Central memory CD4-positive, alpha-beta T cell (primary cell): ENCODE measurements at places on chromosomes 6 and 20.

GRCh38 chr20:32332614-32333013 lies 25.5 kb upstream of the ASXL1 start:
- DNase-seq = no peak

- DNase-seq = no peak
These were observed 58.0 kb upstream of the AHI1 start for GRCh38 chr6:135555550-135555949.

GRCh38 chr20:15851576-15852215 lies 721.6 kb downstream of the KIF16B start:
- no peak for DNase-seq

DNA sequence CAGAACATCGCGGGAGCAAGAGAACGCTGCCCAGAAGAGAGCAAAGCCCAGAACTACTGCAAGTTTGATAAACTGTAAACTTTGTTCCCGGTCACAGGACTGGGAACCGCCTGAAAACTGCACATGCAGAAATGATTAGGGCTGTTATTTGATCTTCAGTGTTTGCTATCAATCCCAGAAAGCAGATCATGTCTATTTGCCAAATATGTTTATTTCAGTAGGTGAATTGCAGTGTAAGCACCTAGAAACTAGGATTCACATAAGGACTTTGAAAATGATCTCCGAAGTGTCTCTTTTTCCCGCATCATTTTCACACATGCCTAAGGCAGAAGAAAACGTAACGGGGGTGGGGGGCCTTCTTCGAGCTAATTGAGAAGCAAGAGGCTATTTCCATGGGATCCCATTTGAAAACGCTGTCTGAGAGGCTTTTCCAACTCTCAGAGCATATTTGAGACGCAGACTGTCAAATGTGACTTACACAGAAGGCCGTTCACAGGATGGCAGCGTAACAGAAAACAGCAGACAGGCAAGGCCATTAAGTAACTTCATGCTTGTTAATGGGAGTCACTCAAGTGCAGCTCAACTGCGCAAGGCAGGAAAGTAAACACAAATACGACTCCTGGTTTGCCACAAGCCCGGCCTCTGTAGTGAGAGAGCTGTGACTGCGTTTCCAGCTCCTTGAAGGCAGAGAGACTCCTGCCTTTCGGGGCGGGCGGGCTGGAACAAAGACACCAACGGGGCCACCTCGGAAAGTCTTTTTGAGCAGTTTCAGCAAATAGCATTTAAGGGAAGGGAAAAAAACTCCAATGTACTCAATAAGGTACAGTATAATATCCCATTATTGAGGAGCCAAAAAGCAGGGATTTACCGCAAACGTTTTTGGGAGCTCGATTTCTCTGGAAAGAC lies 144.7 kb upstream of the ZNF217 start:
- DNase-seq = no peak

DNA sequence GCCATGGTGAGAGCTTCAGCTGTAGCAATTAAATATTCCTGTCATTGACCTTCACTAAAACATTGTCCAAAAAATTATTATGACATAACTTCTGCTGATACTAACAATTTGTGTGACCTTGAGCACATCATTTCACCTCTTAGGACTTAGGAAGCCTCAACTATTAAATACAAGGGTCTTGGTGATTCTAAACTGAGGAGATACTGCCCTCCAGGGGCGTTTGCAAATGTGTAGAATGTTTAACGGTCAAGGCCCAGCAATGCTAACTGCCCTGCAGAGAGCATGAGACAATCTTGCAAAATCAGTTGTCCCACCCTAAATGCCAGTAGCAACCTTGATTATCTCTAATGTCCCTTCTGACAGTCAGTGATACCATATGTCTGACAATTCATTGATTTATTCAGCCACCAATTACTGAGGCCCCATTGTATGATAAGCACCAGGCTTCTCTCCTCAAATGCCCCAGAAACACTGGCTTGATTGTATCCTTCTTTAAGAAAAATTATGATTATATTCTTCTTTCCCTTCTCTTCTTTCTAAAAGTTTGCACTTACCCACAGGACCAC lies 284.1 kb upstream of the PLN start:
- DNase-seq = no peak

GRCh38 chr6:148359228-148359627 lies 16.6 kb downstream of the SASH1 start:
- DNase-seq = no peak

DNA sequence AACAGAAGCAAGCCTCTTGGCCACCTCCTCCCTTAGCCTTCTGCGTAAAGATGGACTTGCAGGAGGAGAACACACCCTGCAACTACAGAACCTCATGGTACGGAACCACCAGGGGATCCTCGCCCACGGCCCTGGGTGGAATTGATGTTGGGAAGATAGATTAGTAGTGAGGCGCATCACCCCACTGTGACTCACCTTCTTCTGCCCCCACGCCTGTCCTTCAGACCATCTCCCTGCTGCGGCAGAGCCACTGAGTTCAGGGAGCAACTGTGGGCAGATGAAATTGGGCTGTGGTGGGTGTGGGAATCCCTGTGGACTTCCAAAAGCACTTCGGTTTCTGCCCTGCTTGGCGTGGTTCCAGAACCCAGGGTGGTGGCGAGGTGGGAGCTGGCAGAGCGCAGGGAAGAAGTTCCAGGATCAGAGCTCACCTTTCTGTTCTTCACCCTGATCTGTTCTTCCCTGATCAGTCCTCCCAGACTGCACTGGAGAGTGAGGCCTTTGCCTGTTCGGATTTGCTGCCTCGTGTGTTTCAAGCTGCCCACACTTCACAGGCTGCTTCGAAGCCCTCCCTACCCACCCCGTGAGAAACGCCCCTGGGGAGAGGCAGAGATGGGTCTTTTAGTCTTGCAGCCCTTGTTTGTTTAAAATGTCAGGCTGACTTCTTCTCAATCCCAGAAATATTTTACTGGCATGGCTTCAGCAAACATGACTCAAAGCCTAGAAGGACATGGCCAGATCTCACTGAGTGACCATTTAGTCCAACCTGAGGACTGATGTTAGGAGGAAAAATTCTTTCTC lies 92.8 kb upstream of the MLN start:
- DNase-seq = no peak

GRCh38 chr6:45923831-45924391 lies 91.7 kb downstream of the CLIC5 start:
- DNase-seq = no peak

DNA sequence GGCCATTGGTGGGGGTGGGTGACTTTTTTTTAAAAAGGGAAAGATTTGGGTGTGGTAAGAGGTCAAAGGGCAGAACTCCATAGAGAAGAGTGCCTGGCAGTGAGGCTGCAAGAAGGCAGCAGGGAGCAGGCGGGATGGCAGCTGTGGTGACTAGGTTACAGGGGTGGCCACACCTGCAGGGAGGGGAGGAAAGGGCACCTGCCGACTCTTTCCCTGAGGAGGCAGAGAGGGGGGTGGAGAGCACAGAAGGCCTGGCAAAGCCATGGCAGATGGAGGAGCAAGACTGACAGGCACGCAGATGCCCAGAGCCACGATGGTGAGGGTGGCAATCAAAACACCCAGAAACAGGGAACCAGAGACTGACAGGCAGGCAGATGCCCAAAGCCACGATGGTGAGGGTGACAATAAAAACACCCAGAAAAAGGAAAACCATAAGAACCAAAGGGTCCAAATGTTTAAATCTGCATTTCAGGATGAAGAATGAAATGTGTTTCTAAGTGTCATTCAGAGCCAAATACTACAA lies 19.3 kb downstream of the CST7 start:
- DNase-seq = no peak

DNA sequence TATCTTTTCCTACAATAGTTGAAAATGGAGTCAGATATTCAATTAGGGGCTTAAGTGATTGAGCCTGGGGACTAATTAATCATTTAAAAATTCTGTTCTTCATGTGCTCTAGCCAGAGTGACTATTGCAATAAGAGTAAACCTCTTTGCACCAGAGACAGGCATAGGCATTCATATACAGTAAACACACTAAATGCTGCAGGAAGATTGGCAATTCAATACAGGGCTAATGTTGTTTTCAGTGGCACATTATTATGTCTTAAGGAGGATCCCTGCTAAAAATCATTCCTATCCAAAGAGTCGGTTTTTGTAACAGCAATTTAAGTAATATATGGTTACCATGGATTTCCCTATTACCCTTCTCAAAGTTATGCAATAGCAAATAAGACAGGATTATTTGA lies 1.2 kb downstream of the PDE7B start:
- DNase-seq = no peak

- DNase-seq = peak; percentile 57
These were observed 114.4 kb upstream of the PRND start for GRCh38 chr20:4607287-4607713.

DNA sequence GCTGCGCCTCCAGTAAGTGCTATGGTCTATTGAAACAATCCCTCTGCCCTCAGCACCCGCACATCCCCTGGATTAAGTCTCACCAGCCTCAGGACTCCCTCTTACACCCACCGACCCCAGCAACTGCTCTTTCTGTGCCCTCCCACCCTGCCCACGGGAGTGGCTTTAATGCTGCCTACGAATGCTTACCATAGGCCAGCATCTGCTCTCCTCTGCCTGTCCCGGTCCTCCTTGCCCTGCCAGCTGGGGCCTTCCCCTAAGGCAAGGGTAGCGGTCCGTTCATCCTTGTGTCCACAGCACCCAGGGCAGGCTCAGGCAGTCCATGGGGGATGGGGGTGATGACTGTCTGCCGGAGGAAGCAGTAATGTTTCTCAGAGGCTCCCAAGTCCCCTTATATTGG lies 4.1 kb downstream of the EBF4 start:
- no peak for DNase-seq

DNA sequence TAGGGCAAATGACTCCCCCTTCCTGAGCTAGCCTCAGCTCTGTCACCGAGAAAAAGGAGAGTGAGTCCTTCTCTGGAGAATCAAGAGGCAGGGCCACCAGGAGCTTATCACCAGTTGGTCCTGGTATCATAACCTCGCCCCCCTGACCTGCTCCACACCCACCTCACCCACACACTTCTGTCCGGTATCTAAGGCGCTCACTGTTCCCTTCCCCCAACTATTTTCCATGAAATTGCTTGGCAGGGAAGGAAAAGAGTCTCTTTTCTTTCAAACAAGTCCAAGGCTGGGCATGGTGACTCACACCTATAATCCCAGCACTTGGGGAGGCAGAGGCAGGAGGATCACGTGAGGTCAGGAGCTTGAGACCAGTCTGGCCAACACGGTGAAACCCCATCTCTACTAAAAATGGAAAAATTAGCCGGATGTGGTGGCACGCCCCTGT lies 77.6 kb downstream of the ZMYND8 start:
- no peak for DNase-seq

- no peak for DNase-seq
These were observed 383.4 kb downstream of the GRIK2 start for GRCh38 chr6:101776919-101777350.

- no peak for DNase-seq
These were observed 58.6 kb downstream of the JARID2 start for GRCh38 chr6:15304337-15305042.

DNA sequence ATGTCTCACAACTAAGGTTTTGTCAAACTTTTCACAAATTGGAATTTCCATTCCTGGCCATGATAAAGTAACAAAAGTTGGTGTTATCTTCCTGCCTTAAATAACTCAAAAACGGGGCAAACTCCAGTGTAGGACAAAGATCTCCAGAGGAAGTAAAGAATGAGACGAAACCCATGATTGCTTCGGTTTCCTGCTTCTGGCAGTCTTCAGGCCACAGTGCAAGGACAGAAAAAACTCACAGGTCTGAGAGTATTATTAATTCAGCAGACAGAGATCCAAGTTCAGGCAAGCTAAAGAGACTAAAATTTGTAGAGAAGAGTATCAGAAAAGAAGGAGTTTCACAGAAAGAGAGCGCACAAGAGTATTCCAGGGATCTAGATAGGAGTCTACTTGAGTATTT lies 64.8 kb upstream of the RCAN2 start:
- no peak for DNase-seq

DNA sequence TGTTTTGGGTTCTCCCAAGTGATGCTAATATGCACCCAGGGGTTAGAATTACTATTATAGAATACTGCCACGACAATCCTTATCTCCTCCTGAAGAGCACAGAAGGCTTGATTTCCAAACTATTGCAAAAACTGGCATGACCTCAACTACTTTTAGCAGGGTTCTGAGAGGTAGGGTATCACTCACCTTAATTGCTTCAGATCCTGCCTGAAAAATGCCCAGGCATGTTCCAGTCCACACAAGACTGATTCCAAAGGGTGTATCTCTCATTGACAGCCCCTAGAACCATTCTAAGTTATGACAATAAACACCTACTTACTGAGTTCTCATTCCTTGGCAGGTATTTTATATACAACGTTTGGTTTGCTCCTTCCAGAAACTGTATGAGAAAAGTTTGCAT lies 5.0 kb upstream of the DSE start:
- DNase-seq = no peak

GRCh38 chr6:17086469-17086868 lies 15.4 kb upstream of the STMND1 start:
- no peak for DNase-seq
